Type B pancreatic cell (in vitro differentiated cells): ENCODE measurements at places on chromosomes 13 and 19. TPM values are rescaled to one million over a fixed set of nuclear protein-coding genes. Genes with fewer than 3 reads are reported as not detected.

DNA sequence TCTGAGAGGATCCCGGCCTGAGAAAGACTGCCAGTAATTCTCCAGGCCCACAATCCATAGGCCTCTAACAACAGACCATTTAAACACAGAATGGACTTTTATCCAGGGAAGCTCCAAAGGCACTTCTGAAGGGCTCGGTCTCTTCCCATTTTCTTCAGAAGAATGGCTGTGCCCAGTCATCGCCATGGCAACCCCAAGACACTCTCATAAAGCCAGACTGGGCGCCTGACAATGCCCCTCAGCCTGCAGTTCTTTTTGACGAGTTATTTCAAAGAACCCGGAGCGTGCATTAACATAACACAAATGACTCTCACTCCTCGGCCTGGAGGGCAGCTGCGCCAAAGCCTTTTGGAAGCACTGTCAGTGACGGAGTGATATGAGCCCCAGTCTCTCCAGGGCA is 61.0 kb downstream of the RASA3 start:
- H3K36me3 ChIP-seq: no peaks in the 10 kb centered on the region
- H3K27me3 ChIP-seq: no peaks in the 10 kb centered on the region
- no peak overlapping the region for H3K4me3 ChIP-seq
- DNase-seq: no peak
- peak overlapping the region; percentile 3 for H3K27ac ChIP-seq

RNASEH2B gene
- 25.0 and 37.8 TPM in 2 replicates for total RNA-seq

- H3K36me3 ChIP-seq: no peaks in the 10 kb centered on the region
- no peak overlapping the region for H3K4me3 ChIP-seq
- H3K27me3 ChIP-seq: no peaks in the 10 kb centered on the region
- peaks cover 23% of the 10 kb centered on the region for H3K4me1 ChIP-seq
- peak overlapping the region; percentile 29 for H3K27ac ChIP-seq
These were observed 45.8 kb downstream of the UFM1 start for GRCh38 chr13:38395497-38395788.

- H3K4me3 ChIP-seq: no peak overlapping the region
- H3K4me1 ChIP-seq: peaks cover 13% of the 10 kb centered on the region
- no peaks in the 10 kb centered on the region for H3K36me3 ChIP-seq
- H3K27ac ChIP-seq: no peak overlapping the region
- no peaks in the 10 kb centered on the region for H3K27me3 ChIP-seq
- no peak for DNase-seq
These were observed 25.9 kb upstream of the GATAD2A start for GRCh38 chr19:19379527-19379926.

GRCh38 chr19:54029930-54030490 is 33.7 kb downstream of the VSTM1 start:
- H3K27me3 ChIP-seq: peaks cover 17% of the 10 kb centered on the region
- H3K4me3 ChIP-seq: no peak overlapping the region
- H3K4me1 ChIP-seq: no peaks in the 10 kb centered on the region
- no peak overlapping the region for H3K27ac ChIP-seq
- no peak for DNase-seq

KLF5 gene
- 189 and 632 TPM in 2 replicates for total RNA-seq

DNA sequence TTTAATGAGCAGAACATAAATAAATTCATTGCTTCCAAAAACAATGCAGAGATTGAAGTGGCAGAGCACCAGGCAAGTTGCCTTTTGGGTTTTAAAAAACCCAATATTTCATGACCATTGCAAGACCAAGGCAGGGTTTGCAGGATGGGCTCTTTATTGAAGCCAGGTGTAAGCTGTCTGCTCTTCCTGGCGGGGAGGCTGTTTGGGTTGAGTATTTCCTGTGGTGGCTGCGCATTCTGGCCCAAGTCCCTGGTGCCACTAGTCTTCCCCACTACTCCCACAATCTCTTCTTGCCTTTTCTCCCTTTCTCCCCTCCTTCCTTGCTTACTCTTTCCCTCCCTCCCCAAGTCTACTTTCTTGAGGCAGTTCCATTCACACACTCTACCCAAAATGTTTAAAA is 116.4 kb downstream of the AKAP11 start:
- H3K36me3 ChIP-seq: no peaks in the 10 kb centered on the region
- DNase-seq: no peak
- no peak overlapping the region for H3K27ac ChIP-seq
- H3K4me1 ChIP-seq: peaks cover 2% of the 10 kb centered on the region

DNA sequence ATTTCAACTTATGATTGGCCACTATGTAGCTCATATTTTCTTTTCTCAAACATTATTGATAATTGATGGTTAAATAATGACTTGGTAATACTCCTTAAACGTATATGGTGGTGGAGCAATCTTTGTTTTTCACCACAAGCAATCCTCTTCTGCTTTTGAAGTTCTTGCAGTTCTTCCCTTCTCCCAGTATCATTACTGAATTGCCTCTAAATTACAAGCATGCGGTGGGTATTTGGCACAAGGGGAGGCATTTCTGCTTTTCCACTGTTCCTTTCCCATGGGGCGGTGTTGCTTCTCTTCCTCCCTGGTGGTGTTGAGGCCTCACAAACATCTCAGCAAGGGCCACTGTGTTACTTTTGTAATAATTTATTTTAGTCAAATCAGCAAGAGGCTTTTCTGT is 234.4 kb upstream of the RXFP2 start:
- no peaks in the 10 kb centered on the region for H3K36me3 ChIP-seq
- no peak overlapping the region for H3K27ac ChIP-seq
- no peaks in the 10 kb centered on the region for H3K4me1 ChIP-seq
- no peak overlapping the region for H3K4me3 ChIP-seq
- DNase-seq: no peak

RFX2 gene
- total RNA-seq: 7.0 and 18.0 TPM in 2 replicates

DNA sequence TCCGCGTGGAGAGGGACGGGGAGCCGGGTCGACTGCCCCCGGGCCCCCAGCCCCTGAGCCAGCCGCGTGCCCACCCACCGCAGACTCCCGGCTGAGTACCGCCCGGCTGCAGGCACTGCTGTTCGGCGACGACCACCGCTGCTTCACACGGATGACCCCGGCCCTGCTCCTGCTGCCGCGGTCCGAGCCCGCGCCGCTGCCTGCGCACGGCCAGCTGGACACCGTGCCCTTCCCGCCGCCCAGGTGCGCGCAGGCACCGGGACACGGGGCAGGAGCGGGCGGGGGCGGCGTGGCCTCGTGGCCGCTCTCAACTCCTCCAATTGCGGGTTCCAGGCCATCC is 1.6 kb downstream of the AMH start:
- H3K4me3 ChIP-seq: no peak overlapping the region
- H3K4me1 ChIP-seq: peaks cover 3% of the 10 kb centered on the region
- DNase-seq: no peak
- H3K27me3 ChIP-seq: peaks cover 10% of the 10 kb centered on the region

- no peak for DNase-seq
- H3K27ac ChIP-seq: peak overlapping the region; percentile 95
- H3K4me3 ChIP-seq: peak overlapping the region; percentile 96
- peaks cover 3% of the 10 kb centered on the region for H3K36me3 ChIP-seq
These were observed 491 bp downstream of the ZNF525 start for GRCh38 chr19:53365899-53366493.

C19orf47 gene
- total RNA-seq: 15.3 and 18.6 TPM in 2 replicates

PRRG2 gene
- total RNA-seq: 5.1 and 5.2 TPM in 2 replicates

DNA sequence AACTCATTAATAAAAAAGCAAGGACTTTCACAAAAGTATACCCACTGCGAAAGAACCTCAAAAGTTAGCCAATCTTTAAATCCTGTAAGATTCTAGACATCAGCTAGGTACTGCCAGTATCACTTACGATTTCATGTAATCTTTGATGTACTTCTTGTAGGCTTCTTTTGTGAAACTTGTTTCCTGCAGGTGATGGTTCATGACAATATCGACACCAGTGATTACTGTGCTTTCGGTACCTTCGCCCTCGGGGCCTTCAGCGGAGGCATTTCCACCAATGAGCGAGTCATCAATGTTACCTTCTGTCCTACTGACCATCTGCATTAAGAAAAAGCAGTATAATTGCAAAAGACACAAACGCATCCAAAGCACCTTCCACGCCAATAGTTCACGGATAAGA is 1.1 kb downstream of the TPT1 start:
- peak overlapping the region; percentile 97 for H3K4me3 ChIP-seq
- peaks cover 58% of the 10 kb centered on the region for H3K36me3 ChIP-seq
- H3K27ac ChIP-seq: peak overlapping the region; percentile 99
- H3K4me1 ChIP-seq: peaks cover 37% of the 10 kb centered on the region
- no peaks in the 10 kb centered on the region for H3K27me3 ChIP-seq

GRCh38 chr19:812747-813218 is 9.0 kb downstream of the PLPPR3 start:
- H3K27me3 ChIP-seq: no peaks in the 10 kb centered on the region
- no peaks in the 10 kb centered on the region for H3K4me1 ChIP-seq
- H3K4me3 ChIP-seq: no peak overlapping the region
- no peak overlapping the region for H3K27ac ChIP-seq
- no peak for DNase-seq

- H3K36me3 ChIP-seq: no peaks in the 10 kb centered on the region
- H3K27ac ChIP-seq: no peak overlapping the region
- no peaks in the 10 kb centered on the region for H3K4me1 ChIP-seq
- H3K27me3 ChIP-seq: peaks cover 15% of the 10 kb centered on the region
These were observed 36.6 kb upstream of the MATK start for GRCh38 chr19:3822683-3823349.

- H3K27ac ChIP-seq: peak overlapping the region; percentile 86
- H3K27me3 ChIP-seq: no peaks in the 10 kb centered on the region
- H3K4me1 ChIP-seq: peaks cover 30% of the 10 kb centered on the region
These were observed 5.0 kb downstream of the BICRA start for GRCh38 chr19:47614021-47614295.

INSR gene
- 33.7 and 55.3 TPM in 2 replicates for total RNA-seq

GRCh38 chr19:2042485-2043250 is 8.4 kb downstream of the MKNK2 start:
- peak overlapping the region; percentile 60 for H3K4me3 ChIP-seq
- H3K4me1 ChIP-seq: no peaks in the 10 kb centered on the region
- no peak overlapping the region for H3K27ac ChIP-seq
- no peak for DNase-seq

- peaks cover 6% of the 10 kb centered on the region for H3K27me3 ChIP-seq
- no peaks in the 10 kb centered on the region for H3K36me3 ChIP-seq
- H3K27ac ChIP-seq: no peak overlapping the region
- no peak for DNase-seq
- peaks cover 10% of the 10 kb centered on the region for H3K4me1 ChIP-seq
These were observed 14.2 kb upstream of the B3GNT3 start for GRCh38 chr19:17780781-17781180.

- H3K27me3 ChIP-seq: no peaks in the 10 kb centered on the region
- no peak overlapping the region for H3K4me3 ChIP-seq
- H3K4me1 ChIP-seq: no peaks in the 10 kb centered on the region
- no peak overlapping the region for H3K27ac ChIP-seq
These were observed 62.3 kb downstream of the KCNC3 start for GRCh38 chr19:50266896-50267295.

DNA sequence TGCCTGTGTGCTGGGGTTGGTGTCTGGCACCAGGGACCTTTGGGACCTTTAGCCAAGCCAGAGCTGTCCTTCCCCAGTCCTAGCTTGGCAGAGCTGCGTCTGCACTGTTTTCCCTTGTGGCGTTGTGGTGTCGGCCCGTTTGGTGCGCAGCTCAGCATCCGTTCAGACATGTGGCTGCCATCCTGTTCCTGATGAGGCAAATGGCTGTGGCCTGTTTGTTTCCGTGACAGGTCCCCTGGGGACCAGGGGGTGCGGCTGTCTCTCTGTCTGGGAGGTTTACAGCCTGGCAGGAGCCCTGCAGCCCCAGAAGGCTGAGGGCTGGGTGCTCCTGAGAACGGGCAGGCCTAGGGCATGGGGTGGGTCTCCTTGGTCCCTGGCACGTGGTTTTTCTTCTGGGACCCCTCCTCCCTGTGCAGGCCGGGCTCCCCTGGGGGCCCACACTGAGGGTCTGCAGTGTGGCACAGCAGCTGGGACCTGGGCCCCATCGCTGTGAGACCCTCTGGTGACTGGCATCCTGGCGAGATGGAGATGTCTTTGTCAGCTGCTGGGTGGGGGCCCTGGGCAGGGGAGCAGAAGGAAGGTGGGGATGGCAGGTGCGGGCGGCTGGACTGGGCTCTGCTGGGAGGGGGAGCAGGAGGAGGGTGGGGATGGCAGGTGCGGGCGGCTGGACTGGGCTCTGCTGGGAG is 4.0 kb downstream of the SPPL2B start:
- no peak for DNase-seq
- peak overlapping the region; percentile 95 for H3K27ac ChIP-seq
- no peak overlapping the region for H3K4me3 ChIP-seq
- H3K36me3 ChIP-seq: peaks cover 12% of the 10 kb centered on the region
- no peaks in the 10 kb centered on the region for H3K27me3 ChIP-seq

- H3K27me3 ChIP-seq: no peaks in the 10 kb centered on the region
- H3K36me3 ChIP-seq: no peaks in the 10 kb centered on the region
- H3K4me1 ChIP-seq: peaks cover 16% of the 10 kb centered on the region
- H3K4me3 ChIP-seq: no peak overlapping the region
These were observed 44.8 kb upstream of the ALOX5AP start for GRCh38 chr13:30690282-30691188.

- H3K4me1 ChIP-seq: no peaks in the 10 kb centered on the region
- peaks cover 3% of the 10 kb centered on the region for H3K27me3 ChIP-seq
- no peaks in the 10 kb centered on the region for H3K36me3 ChIP-seq
- H3K27ac ChIP-seq: no peak overlapping the region
- no peak for DNase-seq
These were observed 4.0 kb upstream of the IRGC start for GRCh38 chr19:43711751-43712355.

DNA sequence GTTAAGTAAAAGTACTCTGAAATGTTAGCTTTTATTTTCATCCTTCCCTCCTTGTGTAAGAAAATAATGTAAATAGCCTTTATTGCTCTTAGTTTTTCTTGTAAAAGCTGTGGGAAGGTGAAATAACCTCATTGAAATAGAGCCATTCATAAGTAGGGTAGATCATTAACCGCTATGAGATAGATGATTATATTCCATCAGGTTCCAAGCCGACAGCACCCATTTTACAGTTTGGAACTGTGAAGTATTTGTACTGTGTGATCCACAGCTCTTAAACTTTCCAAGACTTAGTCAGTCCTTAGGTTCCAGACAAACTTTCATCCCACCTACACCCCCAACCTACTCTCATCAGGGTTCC is 216.5 kb downstream of the TSHZ3 start:
- no peak overlapping the region for H3K27ac ChIP-seq
- no peaks in the 10 kb centered on the region for H3K4me1 ChIP-seq
- DNase-seq: no peak

GRCh38 chr13:105220063-105220462 is 1315.4 kb downstream of the EFNB2 start:
- DNase-seq: no peak
- no peak overlapping the region for H3K27ac ChIP-seq
- no peaks in the 10 kb centered on the region for H3K27me3 ChIP-seq
- H3K4me3 ChIP-seq: no peak overlapping the region
- H3K4me1 ChIP-seq: peaks cover 4% of the 10 kb centered on the region
- H3K36me3 ChIP-seq: no peaks in the 10 kb centered on the region

DNA sequence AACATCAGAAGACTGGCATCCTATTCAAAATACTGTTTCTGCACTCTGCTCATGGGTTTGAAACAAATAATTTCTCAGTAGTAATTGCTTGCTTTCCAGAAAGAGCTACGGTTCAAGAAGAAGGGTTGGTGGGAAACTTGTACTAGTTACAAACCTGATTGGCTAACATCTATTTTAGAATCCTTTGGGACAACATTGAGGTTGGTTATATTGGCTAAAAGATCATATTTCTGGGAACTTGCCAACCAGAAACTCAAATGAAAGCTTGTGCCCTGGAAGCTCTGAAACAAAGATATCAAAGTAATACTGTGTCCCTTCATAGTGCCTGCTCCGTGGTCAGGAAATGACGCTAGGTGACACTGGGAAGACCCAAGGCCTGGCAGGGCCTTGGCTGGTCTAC is 141.7 kb downstream of the LACC1 start:
- no peak for DNase-seq
- no peaks in the 10 kb centered on the region for H3K27me3 ChIP-seq
- peaks cover 14% of the 10 kb centered on the region for H3K4me1 ChIP-seq
- H3K4me3 ChIP-seq: no peak overlapping the region
